NCI-H1417 (cell line): ENCODE measurements at places on chromosomes 2 and 18.

DNA sequence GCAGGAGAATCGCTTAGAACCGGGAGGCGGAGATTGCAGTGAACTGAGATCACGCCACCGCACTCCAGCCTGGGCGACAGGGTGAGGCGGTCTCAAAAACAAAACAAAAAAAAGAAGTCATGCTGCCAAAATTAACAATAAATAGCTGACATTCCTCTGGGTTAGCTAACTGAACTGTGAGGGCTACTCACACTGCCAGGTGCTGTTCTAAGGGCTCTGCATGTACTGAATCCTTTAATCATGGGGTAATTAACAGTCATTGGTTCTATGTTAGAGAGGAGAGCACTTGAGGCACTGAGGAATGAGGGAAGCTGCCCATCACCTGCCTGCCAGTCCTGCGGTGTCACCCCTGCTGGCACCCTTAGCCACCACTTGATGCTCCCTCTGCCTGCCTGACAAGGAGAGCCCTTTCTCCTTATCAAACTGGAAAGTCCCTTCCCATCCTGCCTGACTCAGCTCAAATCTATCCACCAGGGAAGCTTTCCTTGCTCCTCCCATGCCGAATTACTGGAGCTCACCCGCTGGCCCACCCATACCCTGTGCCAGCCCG, 73.0 kb upstream of the RIOK3 start:
- DNase-seq, result no peak

- no peak for DNase-seq
These were observed 73.2 kb downstream of the ZNF532 start for GRCh38 chr18:58937887-58938267.

GRCh38 chr2:233912691-233913423, 4.3 kb upstream of the TRPM8 start:
- no peak for DNase-seq

DNA sequence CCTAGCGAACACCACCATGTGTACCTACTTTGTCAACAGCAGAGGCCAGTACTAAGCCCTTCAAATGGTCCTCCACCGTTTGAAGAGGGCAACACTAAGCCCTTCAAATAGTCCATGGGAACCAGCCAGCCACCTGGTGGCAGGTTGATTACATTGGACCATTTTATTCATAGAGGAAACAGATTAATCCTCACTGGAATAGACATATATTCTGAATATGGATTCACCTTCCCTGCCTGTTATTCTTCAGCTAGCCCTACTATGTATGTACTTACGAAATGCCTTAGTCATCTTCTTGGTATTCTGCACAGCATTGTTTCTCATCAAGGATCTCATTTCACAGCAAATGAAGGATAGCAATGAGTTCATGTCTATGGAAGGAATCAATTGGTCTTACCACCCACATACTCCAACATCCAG, 10.0 kb upstream of the ZNF396 start:
- DNase-seq, result no peak

DNA sequence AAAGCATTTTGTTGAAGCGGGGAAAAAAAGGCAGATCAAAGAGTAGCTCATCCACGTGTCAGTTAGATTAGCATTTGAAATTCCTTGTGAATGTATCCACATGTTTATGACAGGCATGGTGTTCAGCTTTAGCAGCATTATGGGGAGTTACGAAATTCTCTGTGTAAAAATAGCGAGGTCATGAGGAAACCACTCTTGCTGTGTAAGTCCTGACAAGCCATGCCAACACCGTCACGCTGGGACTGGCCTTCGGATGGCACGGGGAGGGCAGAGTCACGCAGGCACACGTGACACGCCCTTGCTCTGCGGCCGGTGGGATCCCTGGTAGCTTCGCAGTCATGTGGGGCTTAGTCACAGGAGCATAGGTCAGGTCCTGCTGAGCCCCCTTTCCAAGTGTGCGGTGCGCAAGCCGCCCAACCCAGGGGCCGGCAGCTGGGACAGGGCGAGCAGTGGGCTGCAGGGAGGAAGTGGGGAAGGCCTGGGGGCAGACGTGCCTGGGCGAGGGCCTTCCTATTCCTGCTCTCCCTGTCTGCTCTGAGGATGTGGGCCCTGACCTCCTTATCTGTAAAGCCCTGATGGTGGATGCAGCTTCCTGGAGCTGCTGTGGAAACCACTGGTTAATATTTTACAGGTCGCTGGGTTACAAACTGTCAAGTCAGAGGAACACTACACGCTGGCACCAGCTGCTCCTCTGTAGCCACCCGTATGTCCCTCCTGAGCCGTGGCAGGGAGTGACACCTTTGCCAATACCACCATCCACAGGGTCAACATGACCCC, 18.0 kb downstream of the MBP start:
- DNase-seq, result no peak

DNA sequence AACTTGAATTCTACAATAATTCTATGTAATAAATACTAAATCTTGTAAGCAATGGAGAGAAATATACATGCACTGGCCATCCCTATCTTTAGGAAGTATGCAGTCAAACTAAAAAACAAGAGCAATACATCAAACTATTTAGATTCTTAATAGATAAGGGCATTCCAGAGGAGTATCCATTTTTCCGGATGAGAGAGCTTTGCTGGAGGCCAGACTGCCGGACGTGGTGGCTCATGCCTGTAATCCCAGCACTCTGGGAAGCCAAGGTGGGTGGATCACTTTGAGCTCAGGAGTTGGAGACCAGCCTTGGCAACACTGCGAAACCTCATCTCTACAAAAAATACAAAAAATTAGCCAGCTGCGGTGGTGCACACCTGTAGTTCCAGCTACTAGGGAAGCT, 60.8 kb downstream of the KIF5C start:
- DNase-seq, result no peak

DNA sequence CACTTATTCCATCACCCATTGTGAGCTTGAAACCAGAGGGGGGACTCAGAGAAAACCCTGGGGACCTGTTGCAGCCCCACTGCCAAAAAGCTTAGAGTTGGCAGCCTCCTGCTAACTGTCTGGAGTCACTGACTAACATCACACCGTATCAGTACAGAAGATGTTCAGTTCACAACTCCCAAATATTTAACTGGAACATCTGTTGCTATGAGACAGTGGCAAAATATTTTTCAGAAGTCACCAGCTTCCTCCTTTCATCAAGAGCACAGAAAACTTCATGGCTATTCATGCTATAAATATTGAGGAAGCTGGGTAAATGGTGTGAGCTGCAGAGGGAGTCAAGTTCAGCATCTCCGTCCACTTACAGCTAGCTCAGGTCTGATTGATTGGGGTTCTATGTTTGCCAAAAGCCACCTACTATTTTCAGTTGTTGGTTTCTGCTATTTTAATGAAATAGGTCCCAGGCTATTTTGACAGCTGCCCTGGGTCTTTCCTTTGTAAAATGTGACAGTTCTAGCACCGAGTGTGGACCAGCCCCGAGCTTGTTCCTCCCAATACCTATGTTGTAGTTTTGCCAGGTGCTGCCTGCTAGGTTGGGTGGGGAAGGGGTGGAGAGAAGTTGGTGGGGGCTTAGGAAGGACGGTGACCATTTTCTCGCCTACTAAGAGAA, 9.8 kb downstream of the TUBB6 start:
- no peak for DNase-seq

DNA sequence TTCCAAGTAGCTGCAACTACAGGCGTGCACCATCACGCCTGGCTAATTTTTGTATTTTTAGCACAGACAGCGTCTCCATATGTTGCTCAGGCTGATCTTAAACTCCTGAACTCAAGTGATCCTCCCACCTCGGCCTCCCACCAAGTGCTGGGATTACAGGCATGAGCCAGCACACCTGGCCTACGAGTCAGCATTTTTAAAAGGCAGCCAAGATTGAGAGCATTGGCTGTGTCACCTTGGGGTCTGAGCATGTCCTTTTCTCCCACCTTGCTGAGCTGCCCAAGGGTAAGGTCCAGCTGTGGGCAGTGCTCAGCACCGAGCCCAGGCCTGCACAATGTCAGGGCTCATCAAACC, 142.8 kb upstream of the LMAN1 start:
- DNase-seq, result no peak

GRCh38 chr2:100247256-100248043, 74.9 kb downstream of the LONRF2 start:
- DNase-seq, result peak; percentile 73

- no peak for DNase-seq
These were observed 97.2 kb upstream of the TMEM18 start for GRCh38 chr2:774436-774835.

DNA sequence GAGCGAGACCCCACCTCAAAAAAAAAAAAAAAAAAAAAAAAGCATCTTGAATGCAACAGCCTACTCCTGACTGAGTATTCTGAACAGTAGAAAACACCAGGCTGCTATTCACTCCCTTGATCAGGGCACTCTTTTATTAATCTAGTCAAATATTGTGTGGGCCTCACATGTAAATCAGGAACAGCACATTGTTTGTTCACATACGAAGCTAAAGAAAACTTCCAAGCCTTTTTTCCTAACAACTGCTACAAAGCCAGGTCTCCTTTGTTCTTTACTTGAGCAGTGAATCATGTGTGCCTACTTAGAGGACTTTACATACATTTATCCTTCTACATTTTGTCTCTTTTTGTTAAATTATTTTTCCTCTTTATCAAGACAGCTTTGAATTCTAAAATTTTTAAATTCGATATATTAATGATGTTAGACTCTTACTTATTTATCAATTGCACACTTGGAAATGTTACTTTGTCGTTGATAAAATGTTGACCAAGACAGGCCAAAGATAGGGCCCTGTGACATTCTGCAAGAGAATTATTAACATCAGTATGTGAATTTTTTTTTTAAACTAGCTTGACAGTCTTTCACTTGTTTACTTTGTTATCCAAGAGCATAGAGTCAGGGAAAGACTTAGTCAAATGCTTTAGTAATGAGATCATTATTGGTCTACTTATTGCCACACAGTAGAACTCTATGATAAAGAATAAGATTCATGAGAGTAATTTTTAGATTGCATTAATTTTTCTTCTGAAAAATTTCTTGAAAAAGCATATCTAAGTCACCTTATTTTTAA, 13.2 kb downstream of the SPATS2L start:
- DNase-seq, result no peak

- DNase-seq, result no peak
These were observed 68.8 kb upstream of the LYPD6B start for GRCh38 chr2:148969659-148970061.
